Body of pancreas (tissue), 4 donors: ENCODE measurements at places on chromosomes 2 and 18. TPM values are rescaled to one million over a fixed set of nuclear protein-coding genes. Genes with fewer than 3 reads are reported as not detected.

Gene TLX2
- total RNA-seq: not detected

Gene PPP1R1C
- not detected for total RNA-seq

Gene TACR1
- not detected for total RNA-seq

Gene POTEJ
- total RNA-seq: 0.52 TPM

Gene ME2
- total RNA-seq: 29.3 TPM

Gene CENPA
- total RNA-seq: not detected

Gene ABCG8
- not detected for total RNA-seq

Gene CNTNAP5
- total RNA-seq: 0.26 TPM

Gene KYNU
- 0.78 TPM for total RNA-seq

Gene UGT1A10
- 0.52 TPM for total RNA-seq

Gene ZC3H15
- 26.4 TPM for total RNA-seq

Gene RMC1
- 15.5 TPM for total RNA-seq

Gene HOXD10
- 0.26 TPM for total RNA-seq

Gene TOGARAM2
- 0.26 TPM for total RNA-seq

Gene YES1
- total RNA-seq: 50.4 TPM

Gene INHBB
- 7.9 TPM for total RNA-seq

Gene KCNK3
- 10.5 TPM for total RNA-seq

Gene APLF
- total RNA-seq: 3.9 TPM

Gene CRACDL
- 22.1 TPM for total RNA-seq

Gene MARCO
- total RNA-seq: not detected

Gene DAPL1
- total RNA-seq: 8.6 TPM

Gene MROH2A
- total RNA-seq: not detected

Gene NDUFV2
- 42.5 TPM for total RNA-seq

Gene SLC30A3
- total RNA-seq: not detected

Gene POTEC
- not detected for total RNA-seq

Gene TANC1
- 23.3 TPM for total RNA-seq

Gene CABLES1
- total RNA-seq: 4.2 TPM

Gene GBX2
- total RNA-seq: not detected

Gene FSIP2
- total RNA-seq: 3.1 TPM

Gene FBLN7
- 1.3 TPM for total RNA-seq

Gene WNT10A
- total RNA-seq: 0.52 TPM

Gene SH3BP4
- 71.9 TPM for total RNA-seq

Gene ZNF521
- 3.3 TPM for total RNA-seq

Gene CAPN14
- total RNA-seq: not detected

Gene NT5C1B
- total RNA-seq: not detected

Gene COL4A4
- 10.5 TPM for total RNA-seq

Gene CCL20
- total RNA-seq: not detected

Gene RSAD2
- total RNA-seq: under 0.01 TPM

Gene ACTR3
- 35.9 TPM for total RNA-seq

Gene IL18RAP
- 24.4 TPM for total RNA-seq

Gene UGT1A8
- not detected for total RNA-seq

Gene OSBPL6
- total RNA-seq: 2.0 TPM
